ENCODE measurements at places on chromosomes 1 and 21. TPM values are rescaled to one million over a fixed set of nuclear protein-coding genes. Genes with fewer than 3 reads are reported as not detected.

RIPPLY3 gene
- total RNA-seq, result not detected

KCNT2 gene
- total RNA-seq, result not detected

OVAAL gene
- total RNA-seq, result not detected

CCDC181 gene
- total RNA-seq, result not detected

CHD5 gene
- total RNA-seq, result 2.8 TPM

RAB29 gene
- 41.3 TPM for total RNA-seq

RXFP4 gene
- total RNA-seq, result not detected

TNFSF18 gene
- total RNA-seq, result not detected

UBXN10 gene
- total RNA-seq, result 0.73 TPM

SH2D1B gene
- not detected for total RNA-seq

RGSL1 gene
- total RNA-seq, result not detected

PLA2G2C gene
- total RNA-seq, result 0.46 TPM

LEFTY2 gene
- total RNA-seq, result not detected

CD1D gene
- 1.7 TPM for total RNA-seq

DNA sequence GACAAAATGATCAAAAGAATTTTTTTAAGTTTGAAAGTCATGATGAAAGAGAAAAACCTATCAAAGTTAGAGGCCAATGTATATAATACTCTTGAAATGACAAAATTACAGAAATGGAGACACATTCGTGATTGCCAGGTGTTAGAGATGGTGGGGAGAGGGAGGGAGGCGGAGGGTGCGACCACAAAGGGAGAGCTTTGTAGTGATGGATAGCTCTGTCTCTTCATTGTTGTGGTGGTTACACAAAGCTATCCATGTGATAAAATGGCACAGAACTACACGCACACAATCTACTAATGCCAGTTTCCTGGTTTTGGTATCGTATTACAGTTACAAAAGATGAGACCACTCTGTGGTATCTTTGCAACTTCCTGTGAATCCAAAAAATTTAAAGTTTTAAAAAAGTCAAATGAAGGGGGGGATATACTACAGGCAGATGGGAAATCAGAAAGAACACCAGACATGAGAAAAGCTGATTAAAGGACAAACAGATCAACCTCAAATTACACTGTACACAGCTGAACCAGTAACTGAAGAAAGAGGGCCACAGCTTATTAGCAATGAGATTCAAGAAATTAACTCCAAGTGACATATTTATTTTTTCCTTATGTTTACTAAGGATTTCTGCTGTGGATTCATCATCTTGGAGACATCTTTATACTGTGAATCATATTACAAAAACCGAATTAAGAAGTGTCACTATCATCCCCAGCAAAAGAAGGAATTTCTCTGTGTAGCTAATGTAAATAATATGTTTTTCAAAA is 199.1 kb downstream of the SLC45A1 start:
- H3K36me3 ChIP-seq, result no peaks in the 10 kb centered on the region
- H3K27me3 ChIP-seq, result no peaks in the 10 kb centered on the region
- H3K4me1 ChIP-seq, result peaks cover 38% of the 10 kb centered on the region
- no peak for DNase-seq
- H3K4me3 ChIP-seq, result no peak overlapping the region
- peak overlapping the region; percentile 2 for H3K27ac ChIP-seq

DNA sequence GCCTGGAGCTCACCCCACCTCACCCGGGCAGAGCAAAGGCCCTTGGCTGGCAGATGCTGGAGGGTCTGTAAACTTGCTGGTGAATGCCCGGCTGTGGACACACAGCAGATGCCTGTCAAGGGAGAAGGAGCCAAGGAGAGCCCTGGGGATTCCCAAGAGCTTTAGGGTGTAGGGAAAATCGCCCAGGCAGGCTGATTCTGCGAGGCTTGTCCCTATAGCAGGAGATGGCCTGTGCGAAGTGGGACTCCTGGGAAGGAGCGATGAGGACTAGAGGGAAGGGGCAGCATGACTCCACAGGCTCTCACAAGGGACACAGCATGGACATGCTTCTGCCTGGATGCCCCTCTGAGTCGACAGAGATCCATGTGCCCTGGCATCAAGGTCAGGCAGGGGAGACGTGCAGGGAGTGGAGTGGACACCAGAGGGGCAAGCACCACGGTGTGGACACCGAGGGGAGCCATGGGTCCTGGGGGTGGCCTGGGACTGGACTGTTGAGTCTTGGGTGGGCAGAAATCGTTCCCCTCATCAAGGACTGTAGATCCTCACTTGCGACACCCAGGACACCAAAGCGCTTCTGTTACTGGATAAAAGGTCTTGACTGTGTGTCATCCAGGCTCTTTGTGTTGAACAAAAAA is 71.4 kb upstream of the ABCG1 start:
- H3K27ac ChIP-seq, result no peak overlapping the region
- H3K4me1 ChIP-seq, result peaks cover 5% of the 10 kb centered on the region
- DNase-seq, result no peak
- no peaks in the 10 kb centered on the region for H3K36me3 ChIP-seq
- H3K4me3 ChIP-seq, result no peak overlapping the region

DNA sequence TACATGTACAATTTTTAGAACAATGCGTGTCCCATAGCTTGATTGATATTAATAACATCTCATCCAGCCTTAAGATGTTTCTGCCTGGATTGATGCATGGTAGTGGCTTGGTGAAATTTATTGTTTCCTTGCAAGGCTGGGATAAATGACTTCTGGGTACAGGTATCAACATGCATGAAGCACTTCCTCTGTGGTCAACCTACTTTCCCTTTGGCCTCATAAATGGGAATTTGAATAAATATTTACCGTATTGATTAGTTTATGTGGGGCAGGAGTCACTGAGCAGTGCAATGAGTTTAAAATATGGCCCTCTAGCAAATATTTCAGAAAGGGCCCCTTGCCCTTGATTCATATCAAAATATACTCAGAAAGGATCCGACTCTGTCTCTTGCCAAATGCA is 83.9 kb upstream of the KCNE2 start:
- no peak overlapping the region for H3K4me3 ChIP-seq
- H3K27ac ChIP-seq, result no peak overlapping the region
- no peaks in the 10 kb centered on the region for H3K36me3 ChIP-seq
- DNase-seq, result no peak

DNA sequence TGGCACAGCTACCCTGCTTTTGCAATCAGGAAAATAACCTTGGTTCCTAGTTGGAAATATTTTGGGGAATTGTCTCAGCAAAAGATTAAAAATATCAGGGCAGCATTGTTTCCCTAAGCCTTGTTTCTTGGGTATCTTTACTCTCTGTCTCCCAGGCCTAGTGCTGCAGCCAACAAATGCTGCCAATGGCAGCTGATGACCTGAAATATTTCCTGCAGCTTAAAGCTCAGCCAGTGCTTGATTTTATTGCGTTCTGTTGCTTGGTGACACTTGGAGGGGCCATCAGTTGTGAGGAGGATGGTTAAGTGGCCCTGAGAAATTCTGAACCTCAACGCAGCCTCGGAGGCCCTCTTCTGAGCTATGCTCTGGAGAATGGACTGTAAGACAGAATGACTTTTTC is 59.4 kb upstream of the B3GALT5 start:
- no peak overlapping the region for H3K4me3 ChIP-seq
- H3K27me3 ChIP-seq, result no peaks in the 10 kb centered on the region
- H3K4me1 ChIP-seq, result no peaks in the 10 kb centered on the region
- no peak overlapping the region for H3K27ac ChIP-seq
- H3K36me3 ChIP-seq, result no peaks in the 10 kb centered on the region

- peak overlapping the region; percentile 81 for H3K4me3 ChIP-seq
- H3K36me3 ChIP-seq, result peaks cover 38% of the 10 kb centered on the region
- DNase-seq, result no peak
Observed at GRCh38 chr1:162498496-162498810, 835 bp downstream of the UHMK1 start.

- H3K36me3 ChIP-seq, result no peaks in the 10 kb centered on the region
- no peaks in the 10 kb centered on the region for H3K4me1 ChIP-seq
- H3K27me3 ChIP-seq, result no peaks in the 10 kb centered on the region
- no peak overlapping the region for H3K4me3 ChIP-seq
Observed at GRCh38 chr1:6006882-6007281, 14.7 kb upstream of the NPHP4 start.

DNA sequence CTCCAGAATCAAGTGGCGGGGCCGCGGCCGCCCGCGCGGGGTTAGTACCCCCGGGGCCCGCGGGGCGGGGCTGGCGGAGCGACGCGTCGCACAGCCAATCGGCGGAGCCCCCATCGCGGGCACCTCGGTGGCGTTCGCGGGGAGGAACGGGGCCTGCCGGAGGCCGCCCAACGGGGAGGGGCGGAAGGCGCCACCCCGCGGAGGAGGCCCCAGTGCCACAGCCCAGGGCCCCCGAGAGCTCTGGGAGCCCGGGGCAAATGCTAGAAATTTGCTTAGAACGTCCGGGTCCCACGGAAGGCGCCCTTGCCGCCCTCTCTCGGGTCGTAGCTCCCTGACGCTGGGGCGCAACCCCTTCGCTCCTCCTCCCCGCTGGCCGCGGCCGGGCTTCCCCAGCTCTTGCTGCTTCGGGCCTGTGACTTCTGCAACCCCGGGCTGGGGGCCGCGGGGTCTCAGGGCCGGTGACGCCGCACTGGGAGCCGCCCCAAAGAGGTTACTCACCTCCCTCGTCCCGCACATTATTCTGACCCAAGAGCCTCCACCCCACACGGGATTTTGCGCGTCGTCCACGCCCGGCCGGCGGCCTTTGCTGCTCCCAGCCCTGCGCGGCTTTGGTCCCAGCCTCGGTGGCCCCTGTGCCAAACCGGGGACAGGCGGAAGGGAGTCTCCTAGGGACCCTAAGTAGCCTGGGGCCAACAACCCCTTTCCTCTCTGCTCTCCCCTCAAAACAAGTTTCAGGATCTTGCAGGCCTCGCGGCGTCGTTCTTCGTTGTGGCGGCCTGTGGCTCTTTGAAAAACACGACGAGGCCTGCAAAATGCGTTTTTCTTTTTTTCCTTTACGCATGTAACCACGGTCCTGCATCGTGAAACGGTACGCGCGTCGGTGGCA is at the start of gene RUNX3:
TSS of gene RUNX3 (minus strand) at position 17 of the 886 bp plus-strand sequence. CDS start 408 bp downstream, outside the sequence.
- peaks cover 31% of the 10 kb centered on the region for H3K36me3 ChIP-seq
- H3K4me3 ChIP-seq, result peak within 1 kb of the TSS; percentile 91
- H3K27me3 ChIP-seq, result no peaks in the 10 kb centered on the region

- no peaks in the 10 kb centered on the region for H3K4me1 ChIP-seq
- H3K27me3 ChIP-seq, result no peaks in the 10 kb centered on the region
- H3K36me3 ChIP-seq, result no peaks in the 10 kb centered on the region
Observed at GRCh38 chr1:71914626-71915025, 367.7 kb downstream of the NEGR1 start.

DNA sequence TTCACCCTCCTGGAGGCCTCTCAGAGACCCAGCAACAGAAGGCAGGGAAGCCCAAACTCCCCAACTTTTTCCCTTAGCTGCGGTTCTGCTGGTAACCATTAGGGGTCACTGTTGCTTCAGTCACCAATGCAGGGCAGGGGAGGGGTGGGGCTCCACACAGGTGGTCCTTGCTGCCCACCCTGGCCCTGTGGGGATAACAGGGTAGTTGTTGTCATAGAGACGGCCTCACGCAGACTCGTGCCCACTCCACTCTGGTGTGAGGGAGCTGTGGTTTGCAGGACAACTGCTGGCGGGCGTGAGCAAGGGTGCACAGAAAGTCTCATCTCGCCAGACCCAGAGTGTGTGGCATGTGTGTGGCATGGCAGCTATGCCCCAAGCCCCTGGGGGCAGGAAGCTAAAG is 19.9 kb downstream of the INSRR start:
- H3K4me3 ChIP-seq, result no peak overlapping the region
- no peak overlapping the region for H3K27ac ChIP-seq
- peak; percentile 55 for DNase-seq
- no peaks in the 10 kb centered on the region for H3K36me3 ChIP-seq
- H3K27me3 ChIP-seq, result no peaks in the 10 kb centered on the region

DNA sequence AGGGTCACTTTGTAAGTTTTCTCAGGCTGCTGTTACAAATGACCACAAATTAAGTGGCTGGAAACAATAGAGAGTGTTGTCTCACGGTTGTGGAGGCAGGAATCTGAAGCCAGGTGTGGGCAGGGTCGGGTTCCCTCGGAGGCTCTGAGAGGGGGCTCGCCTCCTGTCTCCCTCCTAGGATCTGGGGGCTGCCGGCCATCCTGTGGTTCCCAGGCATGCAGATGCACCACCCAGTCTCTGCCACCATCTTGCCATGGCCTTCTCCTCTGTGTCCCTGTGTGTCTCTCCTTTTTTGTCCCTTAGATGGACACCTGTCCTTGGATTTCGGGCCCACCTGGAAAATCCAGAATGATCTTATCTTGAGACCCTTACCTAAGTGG is 4.8 kb downstream of the TP73 start:
- no peak overlapping the region for H3K27ac ChIP-seq
- H3K4me3 ChIP-seq, result no peak overlapping the region
- no peaks in the 10 kb centered on the region for H3K4me1 ChIP-seq
- no peak for DNase-seq

- H3K36me3 ChIP-seq, result no peaks in the 10 kb centered on the region
- no peaks in the 10 kb centered on the region for H3K27me3 ChIP-seq
- H3K4me1 ChIP-seq, result peaks cover 11% of the 10 kb centered on the region
- no peak overlapping the region for H3K4me3 ChIP-seq
- no peak overlapping the region for H3K27ac ChIP-seq
- no peak for DNase-seq
Observed at GRCh38 chr1:1082239-1082775, 8.2 kb upstream of the RNF223 start.

DNA sequence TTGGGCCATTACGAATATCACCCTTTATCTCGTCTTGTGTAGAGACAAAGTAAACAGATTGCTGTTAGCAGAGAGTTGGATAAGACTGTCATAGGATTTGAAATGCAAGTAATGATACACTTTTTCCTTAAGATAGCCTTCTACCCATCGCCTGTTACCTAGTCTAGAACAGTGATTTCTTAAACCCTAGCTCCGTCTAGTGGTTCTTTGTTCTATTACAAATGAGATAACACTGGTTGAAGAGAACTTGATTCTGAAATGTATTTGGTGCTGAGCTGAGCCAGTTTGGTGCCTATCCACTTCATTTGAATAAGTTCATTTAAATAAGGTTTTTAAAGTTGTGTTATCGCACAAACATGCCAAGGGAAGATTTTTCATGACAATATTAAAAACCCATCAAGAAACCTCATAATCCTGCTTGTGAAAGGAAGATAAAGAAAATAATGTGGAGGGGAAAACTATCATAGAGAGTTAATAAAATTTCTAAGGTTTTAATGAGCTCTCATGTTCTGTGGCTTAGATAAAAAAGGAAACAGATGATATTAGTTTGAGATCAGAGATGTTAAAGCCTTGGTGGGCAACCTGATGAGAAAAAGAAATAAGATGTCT is 1.5 kb upstream of the KCNH1 start:
- no peak for DNase-seq
- H3K36me3 ChIP-seq, result no peaks in the 10 kb centered on the region
- no peak overlapping the region for H3K4me3 ChIP-seq
- peaks cover 5% of the 10 kb centered on the region for H3K4me1 ChIP-seq
- H3K27me3 ChIP-seq, result no peaks in the 10 kb centered on the region

- no peaks in the 10 kb centered on the region for H3K4me1 ChIP-seq
- H3K27me3 ChIP-seq, result no peaks in the 10 kb centered on the region
- H3K4me3 ChIP-seq, result no peak overlapping the region
- no peak for DNase-seq
- H3K36me3 ChIP-seq, result no peaks in the 10 kb centered on the region
- H3K27ac ChIP-seq, result no peak overlapping the region
Observed at GRCh38 chr1:205064741-205065316, 19.4 kb downstream of the TMEM81 start.

GRCh38 chr1:182293119-182293589 is 98.4 kb downstream of the GLUL start:
- H3K4me3 ChIP-seq, result no peak overlapping the region
- no peaks in the 10 kb centered on the region for H3K4me1 ChIP-seq
- no peak overlapping the region for H3K27ac ChIP-seq
- H3K27me3 ChIP-seq, result no peaks in the 10 kb centered on the region
- DNase-seq, result no peak
- no peaks in the 10 kb centered on the region for H3K36me3 ChIP-seq

Data from naive thymus-derived CD4-positive, alpha-beta T cell (primary cell).